Activated CD4-positive, alpha-beta T cell treated with anti-CD3 and anti-CD28 coated beads for 1 hour (primary cell): ENCODE measurements at places on chromosomes 7 and 10.

DNA sequence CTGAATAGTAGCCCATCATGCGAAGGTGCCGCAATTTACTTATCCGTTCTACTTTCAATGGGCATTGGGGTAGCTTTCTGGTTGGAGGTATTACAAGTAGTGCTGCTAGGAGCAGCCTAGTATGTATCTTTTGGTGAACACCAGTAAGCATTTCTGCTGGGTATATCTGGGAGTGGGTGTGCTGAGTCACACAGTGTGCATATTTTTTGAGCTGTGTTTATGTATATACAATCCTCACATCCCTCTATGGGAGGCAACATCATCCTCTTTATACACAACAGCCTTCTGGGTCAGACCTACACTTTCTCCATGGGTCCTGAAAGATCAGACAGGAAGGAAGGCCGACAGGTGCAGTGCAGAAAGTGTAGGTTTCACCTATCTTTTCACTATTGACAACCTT is 36.3 kb downstream of the PYROXD2 start:
- DNase-seq, result no peak

- no peak for DNase-seq
Measured at GRCh38 chr7:78345979-78346378, 547.4 kb downstream of the PHTF2 start.

GRCh38 chr10:116760919-116761318 is 18.6 kb upstream of the HSPA12A start:
- DNase-seq, result no peak

DNA sequence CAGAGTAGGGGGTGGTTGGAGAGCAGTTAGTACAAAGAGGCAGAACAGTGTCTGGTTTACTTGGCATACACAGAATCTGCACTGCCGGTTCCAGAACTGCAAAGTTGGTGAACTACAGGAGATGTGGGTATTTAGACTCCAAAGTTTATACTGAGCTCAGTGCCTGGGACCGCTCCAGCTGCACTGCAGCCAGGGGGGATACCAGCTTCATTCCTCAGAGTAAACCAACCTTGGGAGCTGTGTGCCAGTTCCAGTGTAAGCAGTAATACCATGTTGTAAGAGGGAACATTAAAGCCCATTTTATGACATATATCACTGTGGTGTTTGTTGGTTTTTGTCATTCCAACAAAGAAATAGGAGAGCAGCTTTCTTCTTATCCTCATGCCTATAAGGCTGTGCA is 23.4 kb downstream of the LOXL4 start:
- no peak for DNase-seq

DNA sequence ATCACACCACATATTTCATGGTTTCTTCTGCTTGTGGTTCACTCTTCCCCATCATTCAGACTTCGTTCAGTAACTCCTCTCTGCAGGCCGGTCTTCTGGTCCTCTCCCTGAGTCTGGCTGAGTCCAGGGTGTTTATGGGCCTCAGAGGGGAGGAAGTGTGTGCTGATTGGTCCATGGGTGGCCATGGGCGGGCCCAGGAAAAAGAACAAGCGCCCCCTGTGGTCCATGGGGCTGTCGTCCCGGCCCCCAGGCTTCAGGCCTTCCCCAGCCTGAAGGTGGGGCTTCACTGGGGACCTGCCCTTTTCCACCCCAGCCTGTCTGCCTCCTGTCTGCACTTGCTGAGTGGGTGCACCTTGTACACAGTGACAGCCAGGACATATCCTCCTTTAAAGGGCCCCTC is 123.7 kb downstream of the VIPR2 start:
- DNase-seq, result no peak

- DNase-seq, result no peak
Measured at GRCh38 chr10:132548869-132549268, 11.3 kb downstream of the INPP5A start.

- no peak for DNase-seq
Measured at GRCh38 chr10:46028584-46029460, 1.6 kb downstream of the NCOA4 start.

GRCh38 chr7:21135437-21135836 is 292.4 kb upstream of the SP4 start:
- no peak for DNase-seq

GRCh38 chr7:883055-884021 is 7.0 kb downstream of the GET4 start:
- no peak for DNase-seq

DNA sequence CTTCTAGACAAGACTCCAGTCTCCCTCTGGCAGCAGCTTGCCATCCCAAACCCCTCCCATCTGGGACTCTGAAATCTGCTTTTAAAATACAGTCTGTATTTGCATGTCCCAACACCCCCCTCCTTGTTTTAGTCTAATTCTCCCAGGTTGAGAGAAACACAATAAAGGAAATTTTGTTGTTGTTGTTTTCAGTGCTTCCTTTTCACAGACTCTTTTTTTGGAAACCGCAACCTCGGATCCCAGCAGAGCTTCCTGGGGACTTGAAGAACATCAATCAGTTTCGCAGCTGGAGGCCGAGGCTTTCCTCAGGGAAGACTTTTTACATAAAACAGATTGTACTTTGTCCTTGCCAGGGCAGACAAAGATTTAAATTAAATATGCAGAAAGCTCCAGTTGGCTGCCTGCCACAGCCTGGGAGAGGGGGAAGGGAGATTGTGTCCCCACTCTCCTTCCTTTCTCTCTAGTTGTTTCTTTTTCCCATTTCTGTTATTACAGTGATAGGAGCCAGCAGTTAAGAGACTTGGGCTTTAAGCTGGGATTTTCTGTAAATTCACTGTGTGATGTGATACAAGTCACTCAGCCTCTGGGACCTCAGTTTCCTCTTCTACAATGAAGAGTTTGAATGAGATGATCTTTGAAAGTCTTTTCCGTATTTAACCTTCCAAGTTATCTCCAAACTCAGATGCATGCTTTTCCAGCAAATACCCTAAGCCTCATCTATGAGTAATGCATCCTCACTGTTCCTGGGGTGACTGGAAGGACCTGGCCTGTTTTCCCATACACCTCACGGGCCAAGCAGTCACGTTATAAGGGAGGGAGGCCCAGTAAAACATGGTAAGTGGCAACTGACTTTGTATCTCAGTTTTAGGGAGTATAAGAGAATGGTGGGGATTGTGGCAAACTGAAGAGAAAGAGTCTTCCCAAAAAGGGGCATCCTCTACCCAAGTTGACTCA is 192.3 kb downstream of the REEP3 start:
- DNase-seq, result no peak

DNA sequence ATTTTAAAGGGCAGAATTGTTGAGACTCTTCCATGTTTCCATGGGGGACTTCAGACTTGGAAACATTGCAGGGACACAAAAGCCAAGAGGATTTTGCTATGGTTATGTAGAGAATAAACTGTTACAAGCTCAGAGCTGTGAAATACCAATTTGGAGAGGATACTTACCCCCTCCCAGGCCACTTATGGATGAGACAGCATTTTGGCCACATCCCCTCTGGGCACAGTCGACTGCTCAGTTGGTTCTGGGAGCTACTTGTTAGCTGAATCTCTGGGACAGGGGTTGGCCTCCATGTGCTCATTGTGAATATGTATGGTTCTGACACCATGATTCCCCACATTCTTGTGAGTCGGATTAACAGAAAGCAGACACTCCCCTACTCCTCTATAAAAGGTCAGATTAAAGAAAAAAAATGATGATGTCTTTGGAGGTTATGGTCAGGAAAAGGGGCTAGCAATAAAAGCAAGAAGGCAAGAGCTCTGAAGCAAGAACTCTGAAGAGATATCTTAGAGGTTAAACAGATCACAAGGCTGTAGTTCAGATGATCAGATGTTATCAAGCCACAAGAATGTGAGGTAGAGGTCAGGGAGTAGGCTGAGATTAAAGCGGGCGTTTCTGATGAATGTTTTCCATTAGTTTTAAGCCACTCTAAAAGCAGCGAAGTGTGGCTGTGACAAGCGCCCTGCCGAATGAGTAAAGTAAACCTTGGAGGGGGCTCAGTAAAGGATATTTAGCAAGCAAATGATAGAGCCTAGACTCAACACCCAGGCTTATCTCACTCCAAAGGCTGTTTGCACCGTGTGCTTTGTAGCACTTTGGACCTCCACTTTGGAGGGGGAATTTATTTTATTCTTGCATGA is 17.2 kb downstream of the STAMBPL1 start:
- no peak for DNase-seq

DNA sequence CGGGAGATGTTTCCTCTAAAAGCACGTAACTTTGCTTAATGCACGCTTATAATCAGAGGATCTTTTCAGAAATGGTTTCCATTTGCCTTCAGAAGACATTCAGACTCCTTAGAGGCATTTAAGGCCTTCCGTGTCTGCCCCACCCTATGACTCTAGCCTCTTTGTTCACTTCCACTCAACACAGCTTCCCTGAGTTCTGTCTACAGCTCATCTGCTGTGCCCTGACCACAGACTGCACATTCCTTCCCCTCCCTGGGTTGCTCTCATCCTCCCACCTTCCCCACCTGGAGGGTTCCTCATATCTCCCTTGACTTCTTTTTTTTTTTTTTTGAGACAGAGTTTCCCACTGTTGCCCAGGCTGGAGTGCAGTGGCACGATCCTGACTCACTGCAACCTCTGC is 16.6 kb downstream of the FBH1 start:
- no peak for DNase-seq

- no peak for DNase-seq
Measured at GRCh38 chr7:127514499-127514898, 70.9 kb downstream of the GCC1 start.

DNA sequence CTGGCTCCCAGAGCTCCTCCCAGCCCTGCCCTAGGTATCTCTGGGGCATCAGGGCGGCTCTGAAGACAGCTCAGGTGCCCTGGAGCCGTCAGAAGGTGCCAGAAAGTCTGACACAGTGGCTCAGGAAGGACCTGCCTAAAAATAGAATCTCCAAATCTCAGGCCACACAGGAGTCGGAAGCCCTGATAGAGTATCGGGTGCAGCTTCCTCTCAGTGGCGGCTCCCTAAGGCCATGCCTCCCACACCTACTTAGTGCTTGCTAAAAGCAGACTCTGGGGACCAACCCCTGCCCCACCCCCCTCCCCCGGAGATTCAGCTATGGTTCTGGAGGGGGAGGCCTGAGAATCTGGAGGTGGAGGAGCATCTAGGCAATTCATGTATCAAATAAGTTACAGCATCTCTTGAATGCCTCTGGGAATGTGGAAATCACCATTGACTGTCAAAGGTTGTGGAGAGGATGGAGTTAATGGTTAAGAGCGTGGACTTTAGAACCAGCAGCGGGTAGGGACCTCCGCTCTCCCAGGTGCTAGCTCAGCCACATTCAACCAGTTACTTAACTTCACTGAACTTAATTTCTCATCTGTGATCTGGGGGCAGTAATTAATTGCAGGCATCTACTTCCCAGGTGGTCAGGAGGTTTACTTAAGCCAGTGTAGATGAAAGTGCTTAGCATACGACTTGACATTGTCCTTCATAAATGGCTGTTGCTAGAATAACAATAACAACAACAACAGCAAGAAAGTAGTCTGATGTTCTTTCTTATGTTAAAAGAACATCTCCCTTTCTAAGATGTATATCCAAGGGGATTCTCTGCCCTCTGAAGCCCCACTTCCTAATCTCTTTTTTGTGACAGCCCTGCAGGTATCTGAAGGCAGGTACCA is 38.6 kb upstream of the MXI1 start:
- no peak for DNase-seq

DNA sequence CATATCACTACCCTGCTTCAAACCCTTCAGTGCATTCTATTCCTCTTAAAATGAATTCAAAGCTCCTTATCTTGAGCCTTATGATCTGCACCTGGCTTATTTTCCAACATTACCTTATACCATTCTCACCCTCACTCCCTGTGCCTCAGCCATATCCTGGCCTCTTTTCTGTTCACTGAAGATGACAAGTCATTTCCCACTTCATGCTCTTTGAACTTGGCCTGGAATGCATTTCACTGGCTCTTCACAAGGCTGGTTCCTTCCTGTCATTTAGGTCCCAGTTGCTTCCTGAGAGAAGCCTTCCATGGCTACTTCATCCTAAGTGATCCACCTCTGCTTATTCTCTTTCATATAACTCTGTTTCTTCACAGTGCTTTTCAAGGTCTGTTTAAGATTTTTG is 3.2 kb upstream of the LIPF start:
- DNase-seq, result no peak

DNA sequence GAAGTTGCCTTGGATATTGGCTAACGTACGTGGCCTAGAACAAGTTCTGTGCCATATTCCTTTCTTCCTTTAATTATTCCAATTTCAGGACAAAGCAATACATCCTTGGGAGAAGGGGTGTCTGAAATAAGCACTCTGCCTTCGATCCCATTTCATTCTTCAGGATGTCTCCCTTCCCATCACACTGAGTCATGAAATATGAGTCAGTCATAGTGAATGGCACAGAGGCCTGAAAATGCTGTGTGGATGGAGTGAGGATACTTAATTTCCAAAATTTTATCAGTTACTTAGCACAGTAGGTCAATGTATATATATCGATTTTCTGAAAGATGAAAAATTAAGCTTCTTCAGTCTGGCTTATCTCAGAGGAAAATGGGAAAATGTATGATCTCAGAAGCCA is 19.5 kb downstream of the EVX1 start:
- DNase-seq, result no peak

- DNase-seq, result no peak
Measured at GRCh38 chr10:121851786-121852185, 76.0 kb downstream of the ATE1 start.

DNA sequence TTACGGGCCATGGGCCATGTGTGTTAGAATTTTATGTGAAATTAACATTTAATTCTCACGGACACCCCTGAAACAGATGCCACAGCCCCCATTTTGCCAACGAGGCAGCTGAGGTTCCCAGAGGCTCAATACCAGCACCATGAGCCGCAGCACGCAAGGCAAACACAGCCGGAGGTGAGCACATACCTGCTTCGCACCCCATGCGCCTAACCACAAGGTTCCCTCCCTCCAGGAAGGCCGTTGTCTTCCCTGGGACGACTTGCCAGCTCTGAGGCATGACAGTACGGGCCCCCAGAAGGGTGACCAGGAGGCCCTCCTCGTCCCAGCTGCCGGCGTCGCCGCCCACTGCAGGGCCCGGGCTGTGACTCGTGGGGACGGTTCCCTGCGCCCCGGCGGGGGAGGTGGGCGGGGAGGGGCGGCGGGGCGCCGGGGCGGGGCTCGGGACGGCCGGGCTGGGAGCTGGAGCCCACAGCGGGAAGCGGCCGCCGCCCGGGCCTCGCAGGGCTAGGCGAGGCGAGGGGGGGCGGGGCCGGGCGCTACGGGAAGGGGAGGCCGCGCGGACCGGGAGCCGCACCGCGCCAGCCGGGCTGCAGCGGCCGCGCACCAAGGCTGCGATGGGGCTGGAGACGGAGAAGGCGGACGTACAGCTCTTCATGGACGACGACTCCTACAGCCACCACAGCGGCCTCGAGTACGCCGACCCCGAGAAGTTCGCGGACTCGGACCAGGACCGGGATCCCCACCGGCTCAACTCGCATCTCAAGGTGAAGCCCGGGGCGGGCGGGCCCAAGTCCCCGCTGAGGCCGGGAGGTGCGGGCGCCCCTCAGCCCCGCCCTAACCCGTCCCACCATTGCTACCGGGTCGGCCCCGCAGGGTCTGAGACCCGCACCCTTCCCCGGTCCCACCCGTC is at the start of gene CAV2:
Gene CAV2 (plus strand): TSS at position 571 of the 910 bp plus-strand sequence. CDS start 44 bp downstream, at position 615.
- no peak for DNase-seq

DNA sequence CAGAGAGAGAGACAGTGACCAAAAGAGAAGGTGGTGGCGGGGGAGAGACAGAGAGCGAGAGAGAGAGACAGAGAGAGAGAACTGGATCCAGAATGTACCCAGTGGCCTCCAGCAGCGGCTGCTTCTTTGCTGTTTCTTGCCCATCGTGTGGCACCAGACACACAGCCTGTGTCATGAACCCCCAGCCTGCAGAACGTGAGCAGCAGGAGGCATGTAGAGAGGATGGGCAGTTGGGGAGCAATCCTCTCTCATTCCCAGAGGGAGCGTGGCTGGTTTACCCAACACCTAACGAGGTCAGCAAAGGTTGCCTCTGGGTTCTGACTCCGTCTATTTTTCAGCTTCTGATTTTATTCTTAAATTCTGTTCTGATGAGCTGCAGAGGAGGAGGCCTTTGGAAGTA is 168.1 kb downstream of the ADARB2 start:
- DNase-seq, result no peak
